Stimulated activated CD4-positive, alpha-beta T cell treated with anti-CD3 and anti-CD28 coated beads, Interleukin-2, amount 100 ng/mL, for 24 hours (primary cell): ENCODE measurements at places on chromosomes 11 and 22.

- DNase-seq, result no peak
These were observed 15.5 kb downstream of the OR6Q1 start for GRCh38 chr11:58046231-58046630.

DNA sequence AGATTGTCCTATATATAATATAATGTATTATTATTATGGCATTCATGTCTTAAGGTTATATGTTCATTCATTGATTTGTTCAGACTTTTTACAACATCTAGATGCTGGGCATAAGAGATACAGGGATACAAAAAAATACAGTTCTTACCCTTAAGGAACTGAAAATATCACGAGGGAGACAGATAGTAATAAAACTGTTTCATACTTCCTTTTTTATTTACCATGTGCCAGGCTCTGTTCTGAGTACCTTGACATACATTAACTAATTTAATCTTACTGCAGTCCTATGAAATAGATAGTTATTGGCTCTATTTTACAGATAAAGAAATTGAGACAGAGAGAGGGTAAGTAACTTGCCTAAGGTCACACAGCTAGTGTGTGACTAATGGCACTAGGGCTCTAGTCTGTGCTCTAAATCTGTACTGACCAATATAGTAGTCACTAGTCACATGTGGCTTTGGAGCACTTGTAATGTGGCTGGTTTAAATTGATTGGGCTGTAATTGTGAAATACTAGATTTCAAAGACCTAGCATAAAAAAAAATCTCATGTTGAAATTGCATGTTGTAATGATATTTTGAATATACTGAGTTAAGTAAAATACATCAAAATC lies 21.3 kb downstream of the TRIM44 start:
- no peak for DNase-seq

DNA sequence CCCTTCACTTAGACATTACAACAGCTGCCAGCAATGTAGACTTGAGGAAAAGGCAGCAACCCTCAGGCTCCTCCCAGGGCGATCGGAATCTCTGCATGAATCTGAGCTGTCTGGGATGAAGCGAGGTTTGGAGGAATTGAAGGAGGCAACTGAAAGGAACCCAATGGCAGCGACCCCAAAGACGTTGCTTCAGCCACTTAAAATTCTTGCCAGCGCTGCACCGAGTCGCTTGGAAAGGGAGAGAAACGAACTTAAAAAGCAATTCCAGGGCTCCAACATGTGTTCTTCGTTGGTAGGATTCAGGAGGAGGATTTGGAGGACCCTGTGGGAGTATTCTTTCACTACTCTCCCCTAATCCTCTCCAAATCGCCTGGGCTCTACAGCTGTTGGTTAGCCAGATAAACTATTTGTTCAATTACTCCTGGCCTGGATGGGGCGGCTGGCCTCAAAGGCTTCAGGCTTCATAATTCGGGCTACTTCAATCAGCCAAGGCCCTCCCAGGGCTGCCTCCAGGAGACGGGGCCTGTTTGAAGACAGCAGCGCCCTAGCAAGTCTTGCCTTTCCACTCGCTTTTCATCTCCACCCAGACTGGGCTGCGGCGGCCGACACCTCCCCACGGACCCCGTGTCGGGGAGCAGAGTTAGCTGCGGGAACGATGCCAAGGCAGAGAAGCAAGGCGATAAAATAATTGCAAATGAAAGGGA lies 72.4 kb upstream of the TMEM45B start:
- DNase-seq, result no peak

DNA sequence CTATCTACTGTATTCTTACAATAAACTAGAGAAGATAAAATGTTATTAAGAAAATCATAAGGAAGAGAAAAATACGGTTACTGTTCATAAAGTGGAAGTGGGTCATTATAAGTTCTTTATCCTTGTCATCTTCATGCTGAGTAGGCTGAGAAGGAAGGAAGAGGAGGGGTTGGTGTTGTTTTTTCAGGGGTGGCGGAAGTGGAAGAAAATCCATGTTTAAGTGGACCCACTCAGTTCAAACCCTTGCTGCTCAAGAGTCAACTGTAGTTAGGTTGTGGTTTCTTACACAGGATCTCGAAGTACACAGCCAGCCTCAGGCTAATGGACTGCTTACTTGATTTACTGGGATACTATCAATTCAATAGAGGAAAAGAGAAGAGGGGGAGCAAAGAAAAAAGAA lies 63.1 kb downstream of the PIWIL4 start:
- DNase-seq, result no peak

GRCh38 chr11:39806652-39807051 lies 1652.8 kb downstream of the LRRC4C start:
- no peak for DNase-seq

GRCh38 chr11:65116370-65117205 lies 913 bp downstream of the ZNHIT2 start:
- peak; percentile 66 for DNase-seq

DNA sequence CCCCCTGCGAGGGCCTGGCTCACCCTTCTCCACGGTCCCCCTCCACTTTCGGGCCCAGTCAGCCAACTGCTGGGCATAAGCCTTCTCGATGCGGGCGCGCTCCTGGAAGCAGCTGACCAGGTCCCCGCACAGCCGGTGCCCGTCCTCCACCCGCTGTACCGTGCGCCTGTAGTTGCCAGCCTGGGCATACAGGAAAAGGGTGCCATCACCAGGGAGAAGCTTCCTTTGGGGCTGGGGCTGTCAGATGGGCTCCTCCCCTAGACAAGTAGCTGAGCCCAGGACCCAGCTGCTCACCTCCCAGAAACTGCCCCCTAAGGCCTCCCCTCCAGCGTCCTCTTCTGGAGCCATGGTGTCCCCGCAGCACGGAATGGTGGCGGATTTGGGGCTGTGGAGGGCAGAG lies 3.9 kb downstream of the PACSIN3 start:
- DNase-seq, result no peak

DNA sequence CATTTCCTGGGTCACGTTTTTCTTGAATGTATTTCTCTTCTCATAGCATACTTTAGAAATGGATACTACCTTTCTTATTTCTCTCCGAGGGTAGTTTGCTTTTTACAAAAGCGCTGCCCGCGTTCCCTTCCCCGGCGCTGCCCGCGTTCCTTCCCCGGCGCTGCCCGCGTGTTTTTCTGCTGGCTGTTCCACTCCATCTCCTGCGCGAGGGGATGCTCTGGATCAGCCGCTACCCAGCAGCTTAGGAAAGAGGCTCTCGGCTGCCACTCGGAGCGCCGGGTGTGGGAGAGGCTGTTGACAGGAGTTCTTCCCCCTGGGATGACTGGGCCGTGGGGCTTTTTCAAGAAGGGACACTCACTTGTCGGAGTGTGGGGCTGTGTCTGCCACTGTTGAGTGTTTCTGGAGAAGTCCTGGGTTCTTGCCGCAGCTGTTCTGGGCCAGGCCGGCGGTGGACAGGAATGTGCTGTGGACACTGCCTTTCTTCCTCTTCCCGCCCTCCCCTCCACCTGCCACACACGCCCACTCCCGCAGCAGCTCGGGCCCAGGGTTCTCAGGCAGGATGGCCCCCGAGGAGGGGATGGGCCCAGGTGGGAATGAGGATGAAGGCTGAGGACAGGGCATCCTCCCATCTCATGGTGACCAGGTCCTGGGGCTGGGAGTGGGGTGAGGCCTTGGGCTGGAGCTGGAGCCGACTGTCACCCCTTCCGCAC lies 30.6 kb downstream of the GLB1L2 start:
- DNase-seq, result no peak

GRCh38 chr11:118771547-118772288 lies 19.2 kb downstream of the DDX6 start:
- DNase-seq, result no peak

DNA sequence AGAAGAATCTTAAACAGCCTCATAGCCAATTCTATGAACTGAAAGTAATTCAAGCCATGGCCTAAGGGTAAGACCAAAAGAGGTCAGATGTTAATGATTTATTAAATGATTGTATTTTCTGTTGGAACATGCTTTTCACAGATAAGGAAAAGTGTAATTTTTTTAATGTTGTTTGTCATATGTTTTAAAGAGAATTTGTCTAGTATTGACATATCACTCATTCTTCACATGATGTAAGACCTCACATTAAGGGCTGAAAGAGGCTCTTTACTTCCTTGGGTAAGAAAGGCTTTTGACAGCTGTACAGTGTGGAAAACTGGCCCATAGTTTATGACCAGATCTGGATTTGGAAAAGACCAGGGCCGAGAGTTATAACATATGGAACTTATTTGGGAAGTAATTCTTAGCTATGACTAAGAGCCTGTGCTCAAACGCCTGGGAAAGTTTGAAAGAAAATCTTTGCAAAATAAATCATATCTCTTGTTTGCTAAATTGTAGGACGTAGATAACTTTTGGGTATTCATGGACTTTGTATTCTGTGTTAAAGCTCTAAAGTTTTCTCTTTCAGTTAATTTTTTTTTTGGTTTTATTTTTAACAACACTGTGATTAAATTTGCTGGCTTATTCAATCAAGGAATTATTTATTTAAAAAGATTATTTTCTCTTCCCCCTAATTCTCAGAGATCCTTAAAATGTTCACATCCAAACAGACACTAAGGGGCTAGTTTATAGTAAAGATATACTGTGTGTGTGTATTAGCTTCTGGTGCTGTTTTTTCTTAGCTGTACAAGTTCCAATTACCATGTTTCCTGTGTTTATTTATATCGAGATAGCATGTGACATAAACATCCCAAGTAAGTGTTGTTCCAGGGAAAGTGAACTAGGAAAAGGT lies 162.2 kb downstream of the ARHGAP42 start:
- no peak for DNase-seq

GRCh38 chr11:8871171-8871775 lies 39.7 kb upstream of the AKIP1 start:
- DNase-seq, result no peak

- DNase-seq, result no peak
These were observed 2.4 kb downstream of the CTNND1 start for GRCh38 chr11:57764021-57764420.

GRCh38 chr11:74579577-74580270 lies 12.7 kb upstream of the POLD3 start:
- DNase-seq, result no peak

DNA sequence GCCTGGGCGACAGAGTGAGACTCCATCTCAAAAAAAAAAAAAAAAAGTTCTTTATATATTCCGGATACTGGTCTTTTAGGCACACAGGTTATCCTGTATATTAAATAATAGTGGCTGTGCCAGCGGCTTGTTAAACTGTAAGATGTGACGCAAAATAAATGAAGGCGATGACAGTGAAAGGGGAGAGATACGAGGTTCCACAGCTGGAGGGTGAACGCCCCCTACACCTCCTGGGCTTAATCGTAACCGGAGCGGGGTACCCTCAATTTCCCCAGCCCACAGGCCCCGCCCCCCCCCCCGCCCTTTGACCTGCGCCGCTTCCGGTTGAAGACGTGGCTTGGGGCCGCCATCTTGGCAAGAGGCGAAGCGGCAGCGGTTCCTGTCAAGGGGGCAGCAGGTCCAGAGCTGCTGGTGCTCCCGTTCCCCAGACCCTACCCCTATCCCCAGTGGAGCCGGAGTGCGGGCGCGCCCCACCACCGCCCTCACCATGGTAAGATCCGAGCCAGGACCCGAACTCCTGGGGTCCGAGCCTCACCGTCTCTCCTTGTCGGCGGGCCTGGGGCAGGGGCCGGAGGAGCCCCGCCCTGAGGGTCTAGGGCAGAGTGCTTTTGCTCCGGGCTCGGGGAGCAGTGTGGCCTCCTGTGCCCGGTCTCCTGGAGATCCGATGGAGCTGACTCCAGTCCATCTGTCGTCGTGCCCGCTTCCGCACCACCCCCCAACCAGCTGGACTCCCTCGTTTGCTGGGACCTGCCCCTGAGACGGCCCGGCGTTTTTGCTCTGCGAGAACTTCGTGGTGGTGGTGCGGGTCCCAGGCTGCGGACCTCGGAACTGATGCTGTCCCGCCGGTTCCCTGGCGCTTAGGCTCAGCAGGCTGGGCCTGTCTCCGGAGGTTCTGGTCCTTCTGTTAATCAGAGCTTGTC lies at the start of gene ARCN1:
ARCN1 (plus strand) TSS at position 349 of the 920 bp plus-strand sequence; CDS start at position 488, 139 bp downstream.
- peak; percentile 78 for DNase-seq

DNA sequence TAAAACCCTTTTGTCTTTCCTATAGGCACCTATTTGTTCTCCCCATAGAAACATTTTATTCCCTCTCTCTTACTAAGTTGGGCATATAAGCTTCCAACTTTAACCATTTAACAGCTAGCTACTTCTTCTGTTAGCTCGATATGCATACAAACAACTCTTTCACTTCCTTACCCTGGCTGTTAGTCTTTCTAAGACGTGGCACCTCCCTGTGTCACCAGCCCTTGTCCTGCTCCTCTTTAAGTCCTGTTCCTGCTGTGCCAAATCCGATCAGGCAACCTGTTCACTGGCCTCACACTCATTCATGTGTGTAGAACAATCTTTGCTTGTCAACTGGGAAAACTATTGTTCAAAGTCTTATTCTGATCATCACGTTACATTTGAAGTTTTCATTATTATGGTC lies 1376.1 kb upstream of the TENM4 start:
- no peak for DNase-seq
